Body of pancreas (tissue), 4 donors: ENCODE measurements at places on chromosomes 2 and 18. TPM values are rescaled to one million over a fixed set of nuclear protein-coding genes. Genes with fewer than 3 reads are reported as not detected.

DNA sequence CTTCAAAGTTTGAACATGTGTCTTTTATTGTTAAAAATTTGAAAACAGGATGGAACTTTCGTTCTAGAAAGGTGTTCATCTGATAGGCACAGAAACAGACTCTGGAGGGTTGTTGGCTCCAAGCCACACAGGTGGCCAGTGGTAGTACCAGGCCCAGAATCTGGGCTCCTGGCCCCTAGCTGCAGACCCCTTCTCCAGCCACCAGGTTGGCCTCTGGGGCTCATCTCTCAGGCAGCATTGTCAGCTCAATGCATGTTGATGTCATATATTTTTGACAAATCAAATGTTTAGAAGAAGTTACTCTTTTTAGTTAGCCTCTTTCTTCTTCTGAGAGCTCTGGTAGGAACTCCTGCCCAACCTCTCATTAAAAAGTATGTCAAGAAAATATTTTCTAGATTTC lies 34.5 kb upstream of the CHRNA1 start:
- DNase-seq, result no peak

DNA sequence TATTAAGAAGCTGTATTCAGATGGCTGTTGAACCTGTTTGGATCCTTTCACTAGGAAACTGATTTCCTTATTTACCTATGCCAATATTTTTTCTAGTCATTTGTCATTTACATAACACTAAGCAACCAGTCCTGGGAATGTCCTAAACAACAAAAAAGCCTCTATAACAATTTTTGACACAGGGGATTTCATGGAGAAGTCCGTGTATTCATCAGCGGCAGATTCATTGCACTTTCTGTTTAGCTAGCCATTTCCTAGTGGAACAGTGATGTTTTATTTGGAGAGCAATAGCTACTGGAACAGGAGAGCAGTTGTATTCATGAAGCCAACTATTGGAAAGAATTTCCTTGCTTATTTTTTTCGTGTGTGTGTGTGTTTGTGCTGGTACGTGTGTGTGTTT lies 604.3 kb upstream of the POU3F3 start:
- DNase-seq, result no peak

DNA sequence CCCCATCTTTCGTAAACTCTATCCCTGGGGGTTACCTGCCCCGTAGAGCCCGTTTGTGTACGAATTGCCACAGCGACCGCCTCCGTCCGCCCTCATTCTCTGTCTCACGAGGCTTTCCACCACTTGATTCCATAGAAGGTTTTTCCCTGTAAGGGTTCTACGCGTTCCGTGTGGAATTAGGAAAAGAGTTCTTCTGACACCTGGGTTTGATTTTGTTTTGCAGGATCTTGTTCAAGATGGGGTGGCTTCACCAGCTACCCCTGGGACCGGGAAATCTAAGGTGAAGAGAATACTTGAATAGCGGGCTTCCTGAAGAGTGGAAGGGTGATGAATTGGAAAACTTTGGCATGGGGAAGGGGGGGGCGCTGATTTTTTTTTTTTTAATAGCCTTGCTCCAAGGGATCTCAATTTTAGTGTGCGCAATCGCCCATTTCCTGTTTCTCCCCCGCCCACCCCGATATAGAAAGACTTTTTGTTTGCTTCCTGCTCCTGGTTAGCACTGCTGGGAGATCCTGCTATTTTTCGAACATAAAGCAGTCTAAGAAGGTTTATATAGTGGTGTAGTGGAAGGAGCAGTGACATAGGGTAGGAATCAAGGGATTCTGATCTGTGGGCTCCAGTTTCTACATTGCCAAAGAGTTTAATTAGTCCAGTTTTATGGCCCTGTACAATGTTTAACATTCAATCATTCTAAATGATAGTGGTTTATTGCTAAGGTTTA lies 564 bp downstream of the GCC2 start:
- DNase-seq, result peak; percentile 49

- no peak for DNase-seq
Observed at GRCh38 chr18:1078301-1078700, 173.6 kb downstream of the ADCYAP1 start.

CYP27A1 gene
- total RNA-seq, result 9.9 TPM

TUBB8B gene
- not detected for total RNA-seq

ADCYAP1 gene
- 28.0 TPM for total RNA-seq

EVX2 gene
- not detected for total RNA-seq
